ENCODE measurements at places on chromosomes 2 and 18. TPM values are rescaled to one million over a fixed set of nuclear protein-coding genes. Genes with fewer than 3 reads are reported as not detected.

CXCR4 gene
- 1.5 TPM for total RNA-seq

SFTPB gene
- total RNA-seq: not detected

- no peak for DNase-seq
Measured at GRCh38 chr2:141467331-141467730, 663.5 kb downstream of the LRP1B start.

GRCh38 chr2:26660363-26660962 is 19.3 kb upstream of the CIB4 start:
- no peak for DNase-seq

SAG gene
- total RNA-seq: not detected

DNA sequence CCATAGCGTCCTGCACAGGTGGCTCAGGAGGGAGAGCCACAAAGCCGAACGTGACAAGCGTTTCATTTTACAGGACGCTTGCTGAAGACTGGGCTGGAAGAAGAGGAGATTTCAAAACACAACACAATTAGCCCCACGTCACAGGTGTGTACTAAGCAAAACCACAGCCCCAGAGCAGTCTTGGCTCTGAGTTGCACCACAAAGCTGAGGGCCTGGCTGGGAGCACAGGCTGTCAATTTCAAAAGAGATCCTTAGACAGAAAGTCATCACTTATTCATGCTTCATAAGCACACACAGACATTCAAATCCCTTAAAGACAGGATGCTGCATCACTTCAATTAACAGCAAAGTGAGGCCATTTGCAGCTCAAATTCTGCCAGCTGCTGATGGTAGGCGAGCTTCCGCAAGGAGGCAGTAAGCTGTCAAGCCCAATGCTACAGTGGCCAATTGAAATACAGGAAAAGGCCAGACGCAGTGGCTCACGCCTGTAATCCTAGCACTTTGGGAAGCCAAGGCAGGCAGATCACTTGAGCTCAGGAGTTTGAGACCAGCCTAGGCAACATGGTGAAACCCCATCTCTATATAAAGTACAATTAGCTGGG is 79.6 kb downstream of the SKA1 start:
- DNase-seq: no peak
